ENCODE measurements at places on chromosomes 5 and 9. TPM values are rescaled to one million over a fixed set of nuclear protein-coding genes. Genes with fewer than 3 reads are reported as not detected.

DNA sequence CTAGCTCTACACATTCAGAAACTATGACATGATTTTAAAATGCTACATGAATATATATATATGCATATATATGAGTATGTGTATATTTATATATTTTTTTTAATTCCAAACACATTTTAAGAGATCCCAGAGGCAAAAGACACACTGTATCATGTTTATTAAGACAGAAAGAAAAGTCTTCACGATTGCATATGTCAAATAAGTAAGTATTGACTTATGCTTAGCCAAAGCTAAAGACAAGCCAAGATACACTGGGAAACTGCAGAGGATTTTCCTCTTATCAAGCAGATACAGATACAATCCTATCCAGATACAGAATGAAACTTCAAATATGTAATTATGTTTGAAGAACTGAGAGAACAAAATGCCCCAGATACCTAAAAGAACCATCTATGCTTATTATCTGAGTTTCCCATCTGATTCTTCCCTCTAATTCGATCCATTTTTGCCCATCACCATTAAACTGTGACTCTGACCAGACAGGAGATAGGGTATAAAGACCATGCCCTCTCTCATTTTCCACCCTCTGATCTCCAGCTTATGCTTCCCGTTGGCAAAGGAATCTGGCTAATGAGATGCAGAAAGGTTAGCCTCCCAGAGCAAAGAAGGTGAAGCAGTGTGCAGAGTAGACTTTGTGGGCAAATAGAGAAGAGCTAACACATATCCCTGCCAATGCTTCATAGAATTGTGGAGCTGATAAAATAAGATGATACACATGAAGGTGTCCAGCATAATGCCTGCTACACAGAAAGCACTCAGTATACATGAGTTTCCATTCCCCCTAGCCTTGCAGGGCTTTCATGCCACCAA lies 131.0 kb upstream of the TARS1 start:
- no peak for DNase-seq

Gene FUT7
- 0.32 TPM for total RNA-seq

DNA sequence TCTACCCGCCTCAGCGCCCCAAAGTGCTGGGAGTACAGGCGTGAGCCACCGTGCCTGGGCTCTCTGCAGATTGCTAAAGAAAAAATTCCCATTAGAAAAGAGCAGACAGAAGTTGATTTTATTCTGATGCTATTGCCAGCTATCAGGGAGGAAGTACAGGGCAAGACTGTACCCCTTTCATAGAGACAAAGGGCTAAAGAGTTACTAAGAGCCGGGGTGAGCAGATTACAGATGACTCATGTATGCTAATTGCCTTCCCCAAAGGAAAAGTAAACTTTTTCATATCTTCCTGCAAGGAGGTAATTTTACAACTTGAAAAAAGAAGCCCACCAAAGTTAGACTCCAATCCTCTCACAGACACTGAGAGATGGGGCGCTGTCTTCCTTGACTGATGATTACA lies 42.3 kb upstream of the MCTP1 start:
- no peak for DNase-seq

DNA sequence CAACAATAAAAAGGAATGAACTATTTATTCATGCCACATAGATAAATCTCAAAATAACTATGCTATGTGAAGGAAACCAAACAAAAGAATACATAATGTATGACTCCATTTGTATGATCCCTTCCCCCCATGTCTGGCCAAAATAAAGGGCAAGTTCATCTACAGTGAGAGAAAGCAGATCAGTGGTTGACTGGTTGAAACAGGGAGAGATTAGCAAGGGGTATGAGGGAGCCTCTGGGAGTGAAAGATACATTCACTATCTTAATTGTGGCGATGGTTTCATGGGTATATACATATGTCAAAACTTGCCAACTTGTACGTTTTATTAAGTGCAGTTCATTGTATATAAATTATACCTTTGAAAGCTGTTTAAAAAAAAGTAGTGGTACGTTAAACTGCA lies 4.8 kb downstream of the PSMD5 start:
- no peak for DNase-seq

Gene DIPK1B
- total RNA-seq, result 7.1 TPM

Gene THBS4
- 58.2 TPM for total RNA-seq

GRCh38 chr9:133200631-133201030 lies 8.4 kb downstream of the OBP2B start:
- DNase-seq, result peak; percentile 66

GRCh38 chr9:76018235-76018634 lies 127.8 kb downstream of the PCSK5 start:
- DNase-seq, result no peak

Gene OR13C4
- not detected for total RNA-seq

- peak; percentile 65 for DNase-seq
Measured at GRCh38 chr5:10662661-10663488, 98.2 kb downstream of the DAP start.

- no peak for DNase-seq
Measured at GRCh38 chr5:54146916-54147315, 163.5 kb downstream of the ARL15 start.

DNA sequence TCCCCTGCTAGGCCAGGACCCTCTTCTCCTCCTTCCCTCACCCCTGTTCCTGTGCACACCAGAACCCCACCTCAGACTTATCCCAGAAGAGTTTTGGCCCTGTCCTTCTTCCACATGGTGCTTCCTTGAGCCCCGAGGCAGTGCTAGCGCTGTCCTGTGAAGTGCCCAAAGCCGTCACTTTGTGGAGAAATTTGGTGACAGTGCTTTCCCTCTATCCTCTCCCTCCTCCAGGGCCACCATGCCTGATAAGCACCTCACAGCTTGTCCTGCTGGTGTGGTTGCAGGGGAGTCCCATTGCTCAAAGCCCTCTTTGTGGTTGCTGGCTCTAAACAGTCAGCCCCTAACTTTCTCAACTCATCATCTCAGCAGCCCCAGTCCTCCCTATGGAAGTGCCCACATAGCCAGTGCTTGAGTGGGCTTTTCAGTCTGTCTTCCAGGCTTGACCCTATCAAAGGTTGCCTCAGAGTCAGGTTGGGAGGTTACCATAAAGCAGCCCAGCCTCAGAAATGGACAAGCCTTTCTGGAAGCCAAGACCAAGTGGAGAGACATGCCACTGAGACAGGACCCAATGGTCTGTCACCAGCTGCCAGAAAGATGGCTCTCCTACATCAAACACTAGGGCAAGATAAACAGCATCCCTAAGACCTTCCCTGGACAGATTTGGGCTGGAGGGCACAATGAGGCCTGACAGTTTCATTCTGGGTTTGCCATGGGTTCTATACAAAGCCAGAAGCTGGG lies 18.0 kb downstream of the IGIP start:
- no peak for DNase-seq

DNA sequence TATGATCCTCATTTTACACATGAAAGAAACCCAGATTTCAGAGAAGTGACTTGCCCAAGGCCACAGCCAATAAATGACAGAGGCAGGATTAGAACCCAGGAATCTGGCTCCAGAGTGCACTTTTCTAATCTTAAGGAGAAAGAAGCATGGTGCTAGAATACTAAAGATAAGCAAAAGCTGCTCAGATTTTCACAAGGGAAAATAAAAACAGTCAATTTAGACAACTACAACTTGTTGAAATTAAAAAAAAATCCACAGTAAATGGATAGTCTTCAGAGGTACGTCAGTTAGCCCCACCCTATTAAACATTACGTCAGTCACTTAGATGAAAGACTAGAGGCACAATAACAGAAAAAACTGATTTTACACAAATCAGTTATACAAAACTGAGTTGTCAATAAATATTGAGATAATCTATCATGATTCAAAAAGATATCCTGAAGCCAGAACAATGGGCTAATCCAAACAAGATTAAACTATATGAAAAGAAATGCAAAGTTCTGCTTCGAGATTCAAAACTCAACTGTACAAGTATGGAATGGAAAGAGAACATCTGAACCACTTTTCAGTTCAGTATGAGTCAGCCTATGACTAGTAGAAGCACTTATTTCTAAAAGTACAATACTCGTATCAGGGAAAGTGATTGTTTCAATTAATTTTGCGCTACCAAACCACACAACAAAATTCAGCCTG lies 9.3 kb downstream of the TMEM245 start:
- no peak for DNase-seq

DNA sequence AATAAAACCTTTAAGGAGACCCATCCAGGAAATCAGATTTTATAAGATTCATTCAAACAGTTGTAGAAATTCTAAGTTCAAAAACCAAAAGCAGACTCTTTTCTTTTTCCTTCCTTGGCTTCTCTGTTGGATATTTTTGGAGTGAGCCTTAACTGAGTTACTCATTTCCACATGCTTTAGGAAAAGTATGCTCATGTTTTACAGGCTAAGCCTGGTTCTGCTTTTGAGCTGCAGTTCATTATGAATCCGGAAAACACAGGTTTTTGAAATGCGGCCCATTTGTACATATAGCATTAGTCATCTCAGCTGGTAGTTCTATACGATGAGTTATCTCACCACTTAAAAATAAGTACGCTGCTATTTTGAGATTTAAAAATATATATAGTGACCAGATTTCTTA lies 156.6 kb upstream of the DMRT1 start:
- DNase-seq, result no peak

Gene DPYSL3
- total RNA-seq, result 418 TPM

Gene ABCA2
- total RNA-seq, result 32.8 TPM

Gene MYOT
- 3.1 TPM for total RNA-seq

Gene ENHO
- 0.74 TPM for total RNA-seq

DNA sequence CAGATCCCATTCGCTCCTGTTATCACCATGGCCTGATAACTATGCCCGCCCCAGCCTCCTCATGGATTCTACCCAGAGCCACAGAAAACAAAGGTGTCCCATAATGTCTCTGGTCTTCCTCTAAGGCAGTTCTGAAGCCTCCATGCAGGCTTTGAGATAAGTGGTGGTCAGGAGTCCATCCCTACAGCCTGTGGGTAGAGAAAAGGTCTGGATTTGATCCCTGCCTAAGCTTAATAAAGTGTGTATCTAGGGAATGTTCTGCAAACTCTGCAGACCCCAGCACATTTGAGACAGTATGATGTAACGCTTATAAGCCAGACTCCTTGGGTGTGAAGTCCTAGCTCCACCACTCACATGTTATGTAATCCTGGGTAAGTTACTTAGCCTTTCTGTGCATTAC lies 187.3 kb downstream of the MAPKAP1 start:
- DNase-seq, result no peak

Gene EQTN
- not detected for total RNA-seq

Gene SH3PXD2B
- total RNA-seq, result 114 TPM

GRCh38 chr9:92392690-92393089 lies 11.7 kb downstream of the OGN start:
- no peak for DNase-seq

- no peak for DNase-seq
Measured at GRCh38 chr9:97806721-97807120, 46.3 kb upstream of the FOXE1 start.

Gene CDK9
- total RNA-seq, result 56.5 TPM

DNA sequence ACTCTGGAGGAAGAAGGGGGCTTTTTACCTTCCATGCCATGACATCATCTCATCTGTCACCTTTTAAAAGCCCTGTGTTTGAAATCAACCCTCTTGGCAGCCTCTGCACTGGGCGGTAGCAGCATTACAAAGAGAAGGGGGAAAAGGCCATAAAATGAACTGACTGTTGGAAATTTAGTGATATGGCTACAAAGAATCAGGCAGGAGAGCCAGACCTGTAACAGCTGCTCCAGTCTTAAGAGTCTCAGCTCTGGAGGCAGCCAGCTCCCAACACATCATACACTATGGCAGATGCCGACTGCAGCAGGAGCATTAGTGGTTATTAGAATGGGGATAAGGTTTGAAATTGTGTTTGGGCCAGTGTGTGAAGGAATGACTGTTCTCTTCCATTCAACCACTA lies 257.5 kb downstream of the DMAC1 start:
- DNase-seq, result no peak

- DNase-seq, result no peak
Measured at GRCh38 chr5:78811866-78812265, 163.3 kb upstream of the LHFPL2 start.

DNA sequence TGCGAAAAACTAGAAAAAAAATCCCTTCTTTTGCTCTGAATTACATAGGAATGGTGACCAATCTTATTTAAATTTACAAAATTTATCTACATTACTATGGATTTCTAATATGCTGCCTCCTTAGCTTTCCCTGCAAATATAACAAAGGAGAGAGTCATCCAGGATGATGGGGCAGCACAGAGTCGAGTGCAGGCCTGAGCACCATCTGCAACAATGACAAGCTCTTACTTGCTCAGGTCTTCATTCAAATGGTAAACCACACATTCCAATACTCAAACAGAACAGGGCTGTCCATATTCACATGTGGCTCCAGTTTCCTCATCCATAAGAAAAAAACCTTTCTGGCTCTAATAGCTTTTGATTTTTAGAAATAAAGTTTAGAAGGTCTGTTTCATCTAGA lies 33.5 kb upstream of the ZNF354B start:
- DNase-seq, result no peak

Gene IL9
- total RNA-seq, result not detected

DNA sequence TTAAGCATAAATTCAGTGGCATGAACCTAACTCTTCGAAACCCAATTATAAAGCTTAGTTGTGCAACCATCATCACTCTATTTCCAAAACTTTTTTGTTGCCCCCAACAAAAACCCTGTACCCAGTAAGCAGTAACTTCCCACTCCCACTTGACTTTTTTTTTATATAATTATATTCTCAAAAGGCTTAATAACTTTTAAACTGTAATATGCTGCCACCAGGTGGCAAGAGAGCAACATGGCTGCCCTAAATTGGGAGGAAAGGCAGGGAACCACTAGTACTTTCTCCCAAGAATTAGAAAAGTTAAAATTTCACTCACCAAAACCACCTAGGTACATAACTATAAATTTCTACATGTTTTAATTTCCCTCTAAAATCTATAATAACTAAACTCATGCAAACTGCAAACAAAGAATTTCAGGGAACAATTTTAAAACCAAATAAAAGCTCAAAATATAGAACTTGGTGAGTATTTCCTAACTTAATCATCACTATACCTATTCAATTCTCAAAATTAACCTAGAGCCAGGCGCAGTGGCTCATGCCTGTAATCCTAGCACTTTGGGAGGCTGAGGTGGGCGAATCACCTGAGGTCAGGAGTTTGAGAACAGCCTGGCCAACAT lies 50.2 kb upstream of the RNF38 start:
- DNase-seq, result peak; percentile 9

GRCh38 chr5:123696921-123697341 lies 185.0 kb downstream of the CSNK1G3 start:
- DNase-seq, result no peak

GRCh38 chr9:95507464-95508241 lies 9.1 kb downstream of the PTCH1 start:
- DNase-seq, result no peak

- DNase-seq, result no peak
Measured at GRCh38 chr5:96692441-96692840, 30.3 kb downstream of the CAST start.

Gene ORM2
- not detected for total RNA-seq

GRCh38 chr5:98570661-98571191 lies 202.7 kb upstream of the RGMB start:
- no peak for DNase-seq
